ENCODE measurements at places on chromosomes 5 and 9.
A peak's percentile ranks its signal among the peaks of the same experiment; 100 is the strongest.

DNA sequence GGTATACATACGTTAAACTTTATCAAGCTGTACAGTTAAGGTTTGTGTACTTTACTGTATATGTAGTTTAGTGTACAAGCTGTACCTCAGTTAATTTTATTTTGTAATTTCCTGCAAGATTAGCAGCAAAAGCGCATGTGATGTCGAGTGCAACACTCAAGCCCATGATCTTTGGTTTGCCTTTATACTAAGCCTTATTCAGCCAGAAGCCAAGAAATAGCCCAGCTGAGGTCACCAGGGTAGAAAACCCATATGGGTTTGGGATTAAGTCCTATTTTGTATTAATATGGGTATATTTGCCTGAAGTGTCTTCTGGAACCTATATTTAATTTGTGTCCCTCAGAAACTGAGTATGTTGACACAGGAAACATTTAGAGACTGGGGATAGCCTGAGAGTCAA is 59.3 kb downstream of the ZFAND5 start:
- no peak for DNase-seq

DNA sequence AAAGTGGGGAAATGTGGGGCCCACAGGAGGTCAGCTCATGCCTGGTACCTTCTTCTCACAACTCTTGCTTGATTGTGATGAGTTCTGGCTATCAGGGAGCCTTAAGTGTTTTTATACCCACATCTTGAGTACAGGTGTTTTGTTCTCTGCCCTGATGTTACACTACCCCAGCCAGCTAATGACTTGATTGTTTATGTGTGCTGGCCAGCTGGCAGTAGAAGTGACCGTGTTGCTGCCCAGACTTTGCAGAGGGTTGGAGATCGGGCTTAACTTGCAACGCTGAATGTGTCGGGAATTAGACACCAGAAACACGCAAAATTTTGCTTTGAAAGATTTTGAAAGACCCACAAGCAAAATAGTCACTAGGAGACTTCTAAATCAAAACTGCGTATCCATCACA is 16.9 kb upstream of the ZDHHC11B start:
- no peak for DNase-seq

DNA sequence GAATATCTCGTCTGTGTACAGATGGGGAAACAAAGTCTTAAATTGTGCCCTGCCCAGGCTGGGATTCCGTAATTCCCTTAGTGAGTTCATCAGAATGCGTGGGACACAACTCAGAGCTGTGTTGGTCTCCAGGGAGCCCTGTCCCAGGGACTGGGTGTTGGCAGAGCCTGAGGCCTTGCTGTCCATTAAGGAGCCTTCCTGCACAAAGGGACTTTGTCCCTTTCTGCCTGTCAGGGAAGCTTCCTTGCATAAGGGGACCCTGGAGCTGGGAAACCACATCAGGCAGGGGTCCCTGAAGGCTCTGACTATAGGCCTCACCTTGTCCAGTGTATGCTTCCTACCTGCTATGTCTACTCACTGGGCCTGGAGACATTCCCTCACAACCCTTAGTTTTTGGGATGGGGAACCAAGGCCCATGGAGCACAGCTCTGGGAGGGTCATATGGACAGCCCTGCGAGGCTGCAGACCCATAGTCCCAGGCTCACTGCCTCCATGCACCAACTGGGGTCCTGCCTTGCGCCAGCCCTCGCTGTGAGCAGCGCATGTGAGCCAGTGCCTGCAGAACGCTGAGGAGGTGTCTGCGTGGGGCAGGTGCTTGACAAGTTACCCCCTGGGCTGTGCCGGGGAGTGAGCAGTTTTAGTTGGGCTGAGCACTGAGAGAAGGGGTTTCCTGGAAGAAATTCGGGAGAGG is 1.6 kb downstream of the CARD19 start:
- DNase-seq = peak; percentile 63

- no peak for DNase-seq
Measured at GRCh38 chr5:38226091-38226490, 32.3 kb upstream of the EGFLAM start.

GRCh38 chr5:122473941-122474340 is 161.9 kb downstream of the SNCAIP start:
- no peak for DNase-seq

DNA sequence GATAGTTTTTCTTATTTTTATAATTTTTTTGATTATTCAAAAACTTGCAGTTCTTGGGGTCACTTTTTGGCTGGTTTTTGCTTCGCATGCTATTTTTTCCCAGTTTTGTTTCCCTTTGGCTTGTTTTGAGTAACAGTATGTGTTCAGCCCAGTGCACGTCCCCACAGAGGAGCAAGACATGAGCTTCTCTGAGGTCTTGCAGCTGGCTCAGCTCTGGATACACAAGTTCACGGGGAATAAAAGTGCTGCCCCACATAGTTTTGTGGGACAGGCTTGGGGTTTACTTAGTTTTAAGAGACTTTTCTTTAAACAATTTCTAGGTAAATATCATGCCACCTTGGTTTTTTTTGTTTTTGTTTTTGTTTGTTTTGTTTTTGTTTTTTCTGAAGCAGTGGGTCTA is 297.8 kb upstream of the IRX1 start:
- DNase-seq = no peak

DNA sequence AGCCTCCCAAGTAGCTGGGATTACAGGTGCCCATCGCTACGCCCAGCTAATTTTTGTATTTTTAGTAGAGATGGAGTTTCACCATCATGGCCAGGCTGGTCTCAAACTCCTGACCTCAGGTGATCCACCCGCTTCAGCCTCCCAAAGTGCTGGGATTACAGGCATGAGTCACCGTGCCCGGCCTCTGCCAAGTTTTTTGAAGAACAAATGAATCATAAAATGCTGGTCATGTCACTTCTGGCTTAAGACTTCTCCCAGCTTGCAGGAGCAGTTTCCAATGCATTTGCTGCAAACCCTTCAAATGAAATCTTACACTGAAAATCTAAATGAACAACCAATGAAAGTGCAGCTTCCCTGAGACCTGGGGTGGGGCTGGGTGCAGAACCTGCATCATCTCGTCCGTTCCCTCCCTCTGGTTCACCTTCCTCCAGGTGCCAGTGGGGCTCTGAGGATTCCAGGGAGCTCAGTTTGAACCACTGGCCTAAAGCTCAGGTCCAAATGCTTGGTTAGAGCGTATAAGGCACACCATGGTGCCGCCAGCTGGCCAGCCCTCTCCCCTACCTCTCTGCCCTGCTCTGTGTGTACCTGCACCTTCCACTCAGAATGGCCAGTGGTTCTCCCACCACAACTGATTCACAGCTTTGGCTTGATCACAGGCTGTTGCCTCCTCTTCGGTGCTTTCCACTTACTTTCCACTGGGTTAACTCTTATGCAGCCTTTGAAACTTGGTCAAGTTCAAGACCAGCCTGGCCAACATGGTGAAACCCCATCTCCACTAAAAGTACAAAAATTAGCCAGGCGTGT is 39.8 kb upstream of the FUBP3 start:
- DNase-seq = no peak
